ENCODE measurements at places on chromosomes 7 and 10.

DNA sequence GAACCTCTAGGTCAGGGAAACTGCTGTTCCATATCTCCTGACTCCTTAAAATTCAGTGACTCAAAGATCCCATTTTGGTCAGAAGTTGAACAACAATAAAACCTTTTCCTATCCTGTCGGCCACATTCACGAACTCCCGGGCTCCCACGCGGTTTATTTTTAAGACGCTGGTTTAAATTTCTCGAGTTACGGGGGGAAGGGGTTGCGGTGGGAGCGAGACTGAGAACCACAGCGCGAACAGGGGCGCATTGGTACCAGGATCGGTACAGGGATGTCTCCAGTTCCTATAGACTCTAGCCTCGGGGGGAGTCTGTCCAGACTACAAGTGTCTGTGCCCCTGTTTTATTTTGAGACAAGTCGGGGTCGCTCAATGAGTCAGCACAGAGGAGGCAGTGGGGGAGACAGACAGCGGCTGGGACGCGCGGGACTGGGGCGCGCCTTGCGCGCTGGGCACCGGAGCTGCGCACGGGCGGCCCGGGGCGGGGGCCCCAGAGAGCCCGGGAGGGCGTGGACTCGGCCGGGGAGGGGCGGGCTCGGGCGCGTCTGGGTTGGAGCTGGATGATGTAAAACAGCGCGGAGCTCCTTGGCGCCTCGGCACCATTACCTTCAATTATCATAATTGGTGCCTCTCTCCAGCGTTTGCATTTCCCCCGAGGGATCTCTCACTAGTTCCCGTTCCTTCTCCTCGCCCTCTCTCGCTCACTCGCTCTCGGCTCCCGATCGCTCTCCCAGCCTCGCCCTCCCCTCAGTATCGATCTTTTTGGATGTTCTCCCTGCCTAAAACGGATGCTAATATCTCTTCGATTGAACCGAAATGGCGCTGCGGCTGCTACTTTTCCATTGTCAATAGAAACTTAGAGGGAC, 8.7 kb upstream of the BAMBI start:
- DNase-seq: peak; percentile 23

- DNase-seq: no peak
Observed at GRCh38 chr7:72805526-72806494, 22.2 kb downstream of the TYW1B start.

- DNase-seq: no peak
Observed at GRCh38 chr10:36452851-36453250, 672.5 kb upstream of the ANKRD30A start.

DNA sequence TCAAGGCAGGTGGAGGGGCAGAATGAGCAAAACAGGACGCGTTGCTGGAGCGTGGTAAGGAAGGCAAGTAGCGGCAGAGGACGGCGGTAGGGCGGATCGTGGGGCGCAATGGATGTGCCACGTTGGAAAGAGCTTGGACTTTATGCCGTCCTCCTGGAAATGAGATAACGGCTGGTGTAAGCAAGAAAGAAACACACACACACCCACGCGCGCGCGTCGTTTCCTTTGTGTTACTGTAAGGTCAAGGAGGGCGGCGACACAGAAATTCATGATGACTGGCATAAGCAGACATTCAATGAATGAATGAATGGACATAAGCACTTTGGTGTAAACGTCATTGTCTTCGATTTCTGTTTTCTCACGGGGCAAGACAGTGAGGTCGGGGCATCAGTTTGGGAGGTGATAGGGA, 683 bp upstream of the ENTPD7 start:
- peak; percentile 11 for DNase-seq

GRCh38 chr7:122300211-122300932, 4.2 kb downstream of the FEZF1 start:
- no peak for DNase-seq

DNA sequence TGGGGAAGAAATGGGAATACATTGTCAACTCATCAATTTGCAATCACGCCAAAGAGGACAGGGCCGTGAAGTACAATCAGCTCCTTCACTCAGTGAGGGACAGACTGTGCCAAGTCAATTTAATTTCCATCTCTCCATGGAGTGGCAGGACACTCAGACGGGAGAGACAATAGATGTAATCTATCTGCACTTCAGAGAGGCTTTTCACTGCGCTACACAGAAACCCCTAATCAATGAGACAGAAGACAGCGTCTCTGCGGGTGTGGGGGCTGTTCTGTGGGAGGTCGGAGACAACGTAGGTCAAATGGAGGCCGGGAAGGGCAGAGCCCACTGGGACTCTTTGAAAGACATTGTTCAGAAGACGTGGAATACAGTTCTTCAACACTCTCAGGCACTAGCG, 541.0 kb upstream of the ADARB2 start:
- DNase-seq: no peak

GRCh38 chr10:121375172-121375571, 223.1 kb downstream of the FGFR2 start:
- DNase-seq: no peak

DNA sequence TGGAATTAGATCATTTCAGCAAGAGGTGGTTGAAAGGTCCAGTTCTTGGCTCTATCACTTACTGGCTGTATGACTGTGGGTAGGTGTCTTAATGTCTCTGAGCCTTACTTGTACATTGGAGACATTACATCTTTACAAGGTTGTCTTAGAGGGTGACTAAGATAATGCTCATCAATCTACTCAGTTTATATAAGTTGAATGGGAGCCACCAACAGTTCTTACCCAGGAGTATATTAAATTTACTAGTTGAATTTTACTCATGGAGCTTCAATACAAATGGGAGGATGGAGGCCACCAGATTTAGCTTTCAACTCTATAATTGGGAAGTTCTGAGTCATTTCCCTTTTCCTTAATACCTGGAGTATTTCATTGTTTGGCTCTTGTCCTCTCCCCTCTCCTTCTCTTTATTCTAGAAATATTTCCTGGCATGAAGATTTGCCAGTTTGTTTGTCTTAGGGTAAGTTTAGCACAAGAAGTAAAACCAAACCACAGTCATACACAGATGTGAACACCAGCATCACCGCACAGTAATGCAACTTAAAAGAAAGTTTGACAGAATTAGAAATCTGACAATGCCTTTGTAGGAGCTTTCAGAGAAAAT, 222.8 kb downstream of the LRMDA start:
- no peak for DNase-seq

GRCh38 chr7:983004-983615, at the start of gene CYP2W1:
CYP2W1 (plus strand) TSS chr7:983181; CDS start chr7:983212, 31 bp downstream.
- DNase-seq: no peak

GRCh38 chr10:97584798-97585438, 729 bp downstream of the HOGA1 start:
- DNase-seq: no peak

DNA sequence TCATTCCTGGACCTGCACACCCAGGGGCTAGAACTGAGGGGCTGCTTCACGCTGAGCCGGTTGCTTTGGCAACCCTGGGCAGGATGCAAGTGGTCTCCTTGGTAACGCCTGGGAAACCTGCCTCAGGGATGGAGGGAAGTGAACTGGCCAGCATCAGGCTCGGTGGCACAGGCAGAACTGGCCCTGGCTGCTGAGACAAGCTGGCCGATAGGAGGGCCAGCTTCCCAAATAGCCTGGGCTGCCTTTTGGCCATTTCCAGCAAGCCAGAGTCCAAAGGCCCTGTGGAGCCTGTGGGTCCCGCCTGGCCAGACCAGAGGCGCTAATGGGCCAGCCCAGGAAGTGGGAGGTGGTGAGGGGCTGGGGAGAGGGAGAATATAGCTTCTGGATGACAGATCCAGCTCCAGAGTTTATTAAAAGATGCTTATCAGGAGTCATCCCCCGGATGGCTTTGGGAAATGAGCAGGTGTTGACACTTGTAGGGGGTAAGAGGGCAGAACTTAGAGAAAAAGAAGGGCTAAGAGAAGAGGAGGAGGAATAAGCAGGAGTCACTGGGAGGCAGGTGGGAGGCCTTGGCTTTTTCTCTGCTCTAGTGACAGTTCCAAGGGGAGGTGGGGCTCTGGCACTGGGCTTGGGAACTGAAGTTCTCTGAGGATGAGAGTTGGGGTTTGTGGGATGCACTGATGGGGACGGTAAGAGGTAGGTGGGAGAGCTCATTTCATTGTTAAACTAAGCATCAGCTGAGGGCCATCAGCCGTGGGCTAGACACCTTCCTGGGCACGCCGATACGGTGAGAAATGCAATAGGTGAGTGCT, 9.6 kb downstream of the NEURL1 start:
- no peak for DNase-seq

DNA sequence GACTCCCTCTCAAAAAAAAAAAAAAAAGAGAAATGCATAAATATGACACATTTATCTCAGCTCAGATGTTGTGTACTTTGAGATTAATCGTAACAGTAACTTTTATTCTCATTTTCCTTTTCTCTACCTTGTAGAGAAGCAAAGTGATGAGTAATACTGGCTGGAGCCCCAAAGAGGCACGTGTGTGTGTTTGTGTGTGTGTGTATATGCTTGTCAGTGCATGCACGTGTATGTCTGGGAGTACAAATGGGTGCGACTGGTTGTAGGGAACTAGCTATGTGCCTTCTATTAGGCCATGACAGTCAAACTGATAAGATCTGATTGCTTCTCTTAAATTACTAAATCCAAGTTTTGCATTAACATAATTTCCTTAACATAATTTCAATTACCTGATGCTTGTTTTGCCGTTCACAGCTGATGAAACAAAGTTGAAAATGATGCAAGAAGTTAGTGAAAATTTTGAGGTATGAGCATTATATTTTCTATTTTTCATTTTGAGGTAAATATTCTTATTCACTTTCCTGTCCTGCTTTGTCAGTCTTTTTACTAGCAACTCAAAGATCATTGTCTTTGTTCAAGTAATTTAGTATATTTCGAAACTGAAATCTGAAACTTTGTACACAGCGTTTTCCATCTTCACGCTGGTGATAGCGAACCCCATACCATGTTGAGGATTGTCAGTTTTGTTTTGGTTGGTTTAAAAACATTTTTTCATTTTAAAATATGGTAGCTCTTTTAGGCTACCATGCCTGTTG, 3.4 kb downstream of the TRRAP start:
- no peak for DNase-seq

DNA sequence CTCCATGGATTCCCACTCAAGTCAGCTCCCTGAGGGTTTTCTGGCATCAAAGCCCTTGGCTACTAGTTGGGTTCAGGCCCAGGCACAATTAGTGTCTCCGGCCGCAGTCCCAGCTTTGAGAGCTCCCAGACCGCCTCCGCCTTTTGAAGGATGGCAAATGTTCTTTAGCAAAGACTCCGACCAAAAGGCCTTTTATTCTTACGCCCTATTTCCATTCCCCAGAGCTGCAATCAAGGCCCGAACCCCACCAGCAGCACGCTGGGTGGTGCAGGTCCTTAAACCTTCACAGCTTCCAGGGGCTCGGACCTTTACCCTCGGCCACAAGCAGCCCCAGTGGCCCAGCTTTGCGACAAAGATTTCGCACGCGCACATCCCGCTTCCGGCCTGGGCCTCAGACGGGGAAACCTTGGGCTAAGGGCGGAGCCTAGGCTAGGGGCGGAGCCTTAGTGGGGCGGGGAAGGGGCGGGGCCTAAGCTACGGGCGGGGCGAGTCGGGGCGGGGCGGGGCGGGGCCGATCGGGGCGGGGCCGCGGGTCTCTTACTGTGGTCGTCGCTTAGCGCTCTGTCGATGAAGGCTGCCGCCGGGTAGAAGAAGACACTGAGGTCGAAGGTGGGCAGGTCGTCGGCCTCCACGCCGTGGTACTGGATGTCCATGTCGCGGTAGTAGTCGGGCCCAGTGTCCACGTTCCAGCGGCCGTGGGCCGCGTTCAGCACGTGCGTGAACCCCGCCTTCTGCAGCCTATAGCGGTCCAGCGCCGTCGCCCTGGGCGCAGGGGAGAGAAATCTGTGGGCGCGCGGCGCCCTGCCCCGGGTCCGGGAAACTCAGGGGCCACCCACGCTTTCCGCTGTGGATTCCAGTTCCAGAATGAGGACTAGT, 68.0 kb upstream of the SAMD8 start:
- DNase-seq: peak; percentile 14

- no peak for DNase-seq
Observed at GRCh38 chr10:12777840-12778585, 223.5 kb downstream of the CCDC3 start.

GRCh38 chr7:144820552-144820951, 15.3 kb downstream of the TPK1 start:
- peak; percentile 31 for DNase-seq

GRCh38 chr7:64934478-64934877, 31.4 kb downstream of the ZNF273 start:
- no peak for DNase-seq

DNA sequence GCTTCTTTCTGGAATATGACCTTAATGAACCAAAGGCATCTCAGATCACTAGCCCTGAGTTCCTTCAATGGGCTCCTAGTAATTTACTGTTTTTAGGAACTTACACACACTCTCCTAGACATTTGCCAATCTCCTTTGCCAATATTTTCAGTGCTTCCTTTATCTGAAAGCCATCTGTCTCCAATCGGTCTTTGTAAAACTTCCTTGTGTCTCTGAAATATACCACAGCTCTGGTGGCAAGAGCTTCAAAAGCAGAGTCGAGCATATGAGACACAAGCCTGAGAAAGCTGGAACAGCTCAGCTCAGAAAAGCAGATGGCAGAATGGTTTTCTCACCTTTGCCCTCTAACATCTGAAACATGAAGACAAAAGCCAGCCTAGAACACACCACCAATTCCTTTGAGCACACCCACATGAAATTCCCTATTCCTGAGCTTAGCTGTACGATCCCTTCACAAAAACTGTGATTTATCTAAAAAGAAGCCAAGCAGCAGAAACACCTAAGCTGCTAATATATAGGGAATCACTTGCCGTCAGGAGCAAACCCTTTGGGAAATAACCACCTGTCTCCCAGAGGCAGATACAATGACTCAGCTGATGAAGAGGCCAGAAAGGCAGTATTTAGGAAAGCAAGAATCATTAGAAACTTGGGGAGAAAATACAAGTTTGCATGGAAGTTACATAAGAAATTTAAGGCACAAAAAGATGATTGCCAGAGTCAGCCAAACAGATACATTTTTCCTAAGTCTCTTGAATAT, 70.2 kb upstream of the ANK3 start:
- DNase-seq: no peak

GRCh38 chr7:96648784-96649183, 60.9 kb downstream of the SEM1 start:
- no peak for DNase-seq

- DNase-seq: no peak
Observed at GRCh38 chr10:78771260-78771659, 297.5 kb upstream of the ZMIZ1 start.

DNA sequence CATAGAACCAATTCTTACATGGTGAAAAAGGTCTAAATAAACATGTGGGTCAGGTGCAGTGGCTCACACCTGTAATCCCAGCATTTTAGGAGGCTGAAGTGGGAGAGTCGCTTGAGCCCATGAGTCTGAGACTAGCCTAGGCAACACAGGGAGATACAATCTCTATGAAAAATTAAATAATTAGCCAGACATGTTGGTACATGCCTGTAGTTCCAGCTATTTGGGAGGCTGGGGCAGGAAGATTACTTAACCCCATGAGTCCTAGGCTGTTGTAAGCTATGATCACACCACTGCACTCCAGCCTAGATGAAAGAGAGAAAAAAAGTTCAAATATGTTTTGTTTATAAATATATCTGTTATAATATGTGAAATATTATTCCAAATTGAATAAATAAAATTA, 643.6 kb downstream of the IPMK start:
- DNase-seq: no peak

GRCh38 chr10:36117231-36117630, 475.1 kb upstream of the FZD8 start:
- no peak for DNase-seq
